ENCODE measurements at places on chromosomes 6 and 20.

DNA sequence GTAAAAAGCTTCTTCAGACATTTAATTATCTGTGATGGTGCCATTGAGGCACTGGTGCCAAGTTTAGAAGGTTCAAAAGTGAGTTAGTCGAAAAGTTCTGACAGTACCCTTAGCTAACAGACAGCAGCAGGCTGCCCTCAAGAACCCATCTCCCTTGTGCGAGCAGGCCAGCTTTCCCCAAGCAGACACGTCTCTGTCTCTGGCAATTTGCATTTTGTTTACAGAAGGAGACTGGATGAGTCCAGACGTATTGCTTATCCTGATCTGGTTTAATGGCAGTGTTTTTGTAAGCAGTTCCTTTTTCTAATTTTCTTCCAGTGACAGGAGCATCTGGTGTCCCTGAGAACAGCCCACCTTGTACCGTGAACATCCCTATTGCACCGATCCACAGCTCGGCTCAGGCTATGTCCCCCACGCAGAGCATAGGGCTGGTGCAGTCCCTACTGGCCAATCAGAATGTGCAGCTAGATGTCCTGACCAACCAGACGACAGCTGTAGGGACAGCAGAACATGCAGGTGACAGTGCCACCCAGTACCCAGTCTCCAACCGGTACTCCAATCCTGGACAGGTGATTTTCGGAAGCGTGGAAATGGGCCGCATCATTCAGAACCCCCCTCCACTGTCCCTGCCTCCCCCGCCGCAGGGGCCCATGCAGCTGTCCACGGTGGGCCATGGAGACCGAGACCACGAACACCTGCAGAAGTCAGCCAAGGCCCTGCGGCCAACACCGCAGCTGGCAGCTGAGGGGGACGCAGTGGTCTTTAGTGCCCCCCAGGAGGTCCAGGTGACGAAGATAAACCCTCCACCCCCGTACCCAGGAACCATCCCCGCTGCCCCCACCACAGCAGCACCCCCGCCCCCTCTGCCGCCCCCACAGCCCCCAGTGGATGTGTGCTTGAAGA lies 58.3 kb upstream of the TMEM181 start:
- DNase-seq, result no peak

GRCh38 chr6:12442455-12442854 lies 152.3 kb downstream of the EDN1 start:
- DNase-seq, result no peak

- DNase-seq, result no peak
These were observed 599.6 kb downstream of the PTPRT start for GRCh38 chr20:42589976-42590639.

DNA sequence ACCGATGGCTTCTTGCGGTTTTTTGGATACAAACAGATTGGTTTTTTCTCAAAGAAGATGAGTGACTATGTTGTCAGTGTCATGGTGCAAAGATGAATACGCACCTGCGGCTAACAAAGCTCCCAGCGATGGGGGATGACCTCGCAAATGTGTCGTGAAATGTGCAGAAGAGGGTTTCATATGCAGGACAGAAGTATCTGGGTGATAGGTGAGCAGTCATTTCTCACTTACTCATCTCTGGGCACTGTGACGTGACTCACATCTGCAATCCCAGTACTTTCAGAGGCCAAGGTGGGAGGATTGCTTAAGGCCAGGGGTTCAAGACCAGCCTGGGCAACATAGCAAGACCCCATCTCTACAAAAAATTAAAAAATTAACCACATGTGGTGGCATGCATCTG lies 216.3 kb downstream of the ERMARD start:
- DNase-seq, result peak; percentile 5

GRCh38 chr6:73418081-73418741 lies 23.6 kb downstream of the DDX43 start:
- DNase-seq, result no peak

DNA sequence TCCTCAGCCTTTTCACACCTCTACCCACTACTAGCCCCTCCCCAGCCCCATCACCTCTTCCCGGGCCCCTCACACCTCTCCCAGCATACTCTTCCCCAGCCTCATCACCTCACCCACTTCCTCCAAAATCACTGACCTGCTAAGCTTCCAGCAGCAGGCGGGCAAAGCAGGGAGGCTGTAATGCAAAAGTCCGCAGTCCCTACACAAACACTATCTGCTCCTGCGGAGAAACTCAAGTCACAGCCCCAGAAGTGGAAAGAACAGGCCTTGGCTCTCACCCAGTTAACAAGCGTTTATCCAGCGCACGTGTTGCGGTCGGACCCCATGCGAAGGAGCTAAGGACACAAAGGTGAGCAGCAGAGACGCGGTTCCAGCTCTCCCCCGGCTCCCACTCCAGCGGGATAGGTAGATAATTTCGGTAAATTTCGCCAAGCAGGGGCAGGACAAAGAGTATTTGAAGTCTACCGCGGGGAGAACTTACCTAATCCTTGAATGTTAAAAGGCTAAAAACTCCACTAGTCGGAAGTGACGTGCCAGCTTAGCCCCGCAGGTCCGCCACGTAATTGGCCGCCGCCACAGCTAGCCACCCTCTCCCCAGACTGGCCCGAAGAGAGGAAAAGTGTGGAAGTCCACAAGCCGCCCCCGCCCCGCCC lies 728 bp upstream of the TRIM39 start:
- no peak for DNase-seq

GRCh38 chr6:122068291-122068769 lies 331.1 kb upstream of the HSF2 start:
- no peak for DNase-seq

DNA sequence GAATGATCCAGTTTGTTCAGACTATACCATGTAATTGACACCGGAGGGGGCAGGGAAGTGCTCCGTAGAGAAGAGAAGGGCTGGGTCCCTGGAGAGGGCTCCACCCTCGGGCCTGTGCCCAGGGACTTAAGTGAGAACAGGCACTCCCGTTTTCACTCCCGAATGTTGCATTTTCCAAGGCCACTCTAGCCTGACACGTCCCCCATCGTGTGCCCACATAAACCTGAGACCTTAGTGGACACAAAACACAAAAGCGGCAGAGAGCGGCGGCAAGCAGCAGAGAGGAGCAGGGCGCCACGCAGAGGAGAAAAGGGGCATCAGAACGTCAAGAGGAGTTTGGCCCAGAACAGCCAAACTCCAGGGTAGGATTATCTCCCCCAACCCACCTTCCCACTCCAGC lies 1405.1 kb downstream of the GRIK2 start:
- no peak for DNase-seq

DNA sequence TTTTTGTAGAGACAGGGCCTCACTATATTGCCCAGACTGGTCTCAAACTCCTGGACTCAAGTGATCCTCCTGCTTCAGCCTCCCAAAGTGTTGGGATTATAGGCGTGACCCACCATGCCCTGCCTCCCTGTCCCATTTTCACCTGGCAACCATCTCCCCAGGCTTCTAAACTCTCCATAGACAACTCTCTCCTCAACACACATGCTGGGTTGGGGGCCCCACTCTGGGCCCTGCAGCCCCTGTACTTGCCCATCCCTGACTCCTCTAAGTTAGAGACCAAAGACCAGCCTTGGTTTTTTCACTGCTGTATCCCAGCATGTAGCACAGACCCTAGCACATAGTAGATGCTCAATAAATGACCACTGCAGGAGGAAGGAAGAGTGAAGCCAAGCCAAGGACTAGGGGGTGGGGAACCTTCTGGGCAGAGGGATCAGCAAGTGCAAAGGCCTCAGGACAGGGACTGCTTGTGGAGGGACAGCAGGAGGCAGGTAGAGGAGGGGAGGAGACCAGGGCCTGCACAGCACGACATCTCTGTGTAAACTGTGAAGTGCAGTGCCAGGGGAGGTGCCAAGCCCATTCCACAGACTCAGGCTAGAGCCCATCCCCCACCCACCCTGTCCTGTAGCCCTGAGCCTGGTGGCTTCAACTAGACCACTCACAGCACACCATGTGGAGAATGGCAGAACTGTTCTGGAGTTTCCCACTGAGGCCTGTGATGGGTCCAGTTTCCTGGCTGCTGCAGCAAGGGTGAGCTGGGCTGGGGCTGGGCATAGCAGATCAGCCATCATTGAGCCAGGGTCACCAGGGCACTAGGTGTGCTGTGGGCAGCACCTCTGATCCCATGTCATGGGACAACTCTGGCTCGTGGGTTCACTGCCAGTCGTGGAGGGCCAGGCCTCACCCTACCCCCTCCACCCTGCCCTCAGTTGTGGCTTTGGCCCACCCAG lies 3.4 kb upstream of the SRC start:
- DNase-seq, result no peak

DNA sequence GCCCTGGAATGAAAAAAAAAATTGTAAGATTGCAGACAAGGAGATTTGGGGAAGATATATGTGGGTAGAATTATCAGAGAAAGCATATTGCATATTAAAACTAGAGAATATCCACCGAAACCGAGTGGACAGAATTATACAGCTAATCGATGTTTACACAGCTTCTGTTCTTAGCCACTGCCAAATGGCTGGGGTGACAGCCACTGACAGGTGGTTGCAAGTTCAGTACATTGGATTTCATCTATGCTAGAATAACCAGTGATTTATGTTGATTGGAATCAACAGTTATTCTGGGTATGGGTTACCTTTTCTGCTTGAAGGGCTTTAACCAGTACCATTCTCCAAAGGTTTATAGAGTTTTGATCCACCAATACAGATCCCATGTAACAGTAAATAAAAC lies 48.4 kb upstream of the THEMIS start:
- DNase-seq, result no peak

- no peak for DNase-seq
These were observed 137.2 kb downstream of the NCOA3 start for GRCh38 chr20:47638851-47639250.

DNA sequence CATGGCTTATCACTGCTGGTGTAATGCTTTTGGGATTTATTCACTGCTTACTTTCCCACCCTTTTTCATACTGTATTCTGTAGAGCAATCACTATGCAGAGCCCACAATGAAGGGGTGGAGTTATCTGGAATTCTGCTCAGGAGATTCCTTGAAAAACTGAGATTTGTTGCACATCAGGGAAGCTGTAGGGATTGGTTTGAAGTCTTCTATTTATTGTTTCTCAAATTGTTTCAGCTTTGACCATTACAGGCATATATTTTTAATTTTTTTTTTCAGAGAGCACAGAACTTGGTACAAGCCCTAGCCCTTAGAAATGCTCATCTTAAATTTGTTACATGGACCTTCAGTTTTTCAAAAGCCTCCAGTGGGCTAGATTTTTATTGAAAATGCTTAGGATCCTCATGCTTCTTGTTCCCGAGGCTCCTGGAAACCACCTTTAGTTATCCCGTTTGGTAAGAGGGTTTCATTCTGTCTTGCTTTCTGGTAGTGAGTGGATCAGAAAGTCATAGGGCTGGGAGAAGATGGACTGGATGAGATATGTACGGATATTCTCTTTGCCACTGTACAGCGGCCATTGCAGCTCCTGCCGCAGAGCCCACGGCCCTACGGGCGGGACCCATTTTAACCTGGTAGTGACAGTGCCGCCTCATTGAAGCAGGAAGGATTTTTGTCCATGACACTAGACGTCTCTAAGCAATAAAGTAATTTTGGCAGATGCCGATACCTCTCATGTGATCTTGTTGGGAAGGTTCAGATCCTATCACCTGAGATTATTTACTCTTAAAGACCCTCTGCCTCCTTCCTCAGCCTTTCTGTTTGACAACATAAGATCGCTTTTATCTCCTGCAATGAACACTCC lies 45.3 kb upstream of the ZNF184 start:
- peak; percentile 52 for DNase-seq

DNA sequence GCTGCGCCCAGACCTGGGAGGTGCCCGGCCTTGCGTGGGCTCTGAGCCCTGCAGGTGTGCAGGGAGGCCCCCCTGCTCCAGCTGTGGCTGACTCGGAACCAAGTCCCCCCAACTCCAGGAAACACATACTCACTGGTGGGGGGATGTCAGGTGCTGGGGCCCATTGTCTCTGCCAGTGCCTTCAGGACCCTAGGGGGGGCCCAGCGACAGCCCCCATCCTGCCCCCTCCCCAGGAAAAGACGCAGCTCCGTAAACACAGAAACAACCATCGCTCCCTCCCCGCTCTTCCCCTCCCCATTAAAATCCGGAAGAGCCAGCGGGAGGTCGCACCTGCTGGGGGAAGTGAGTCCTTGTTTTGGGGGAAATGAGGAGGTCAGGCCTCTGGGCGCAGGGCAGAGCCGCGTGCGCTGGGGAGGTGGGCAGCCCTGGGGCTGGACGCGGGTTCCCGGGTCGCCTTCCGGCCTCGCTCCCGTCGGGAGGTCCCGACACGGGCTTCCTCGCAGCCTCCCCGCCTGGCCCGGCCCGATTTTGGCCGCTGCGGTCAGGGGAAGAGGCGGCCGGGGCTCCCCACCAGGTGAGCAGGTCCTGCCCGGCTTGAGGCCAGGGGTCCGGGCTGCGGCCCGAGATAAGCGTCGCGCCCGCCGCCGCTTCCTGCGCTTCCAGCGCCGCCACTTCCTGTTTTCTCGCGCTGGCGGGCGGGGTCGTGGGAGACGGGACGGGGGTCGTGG lies 6.2 kb downstream of the C20orf204 start:
- no peak for DNase-seq

DNA sequence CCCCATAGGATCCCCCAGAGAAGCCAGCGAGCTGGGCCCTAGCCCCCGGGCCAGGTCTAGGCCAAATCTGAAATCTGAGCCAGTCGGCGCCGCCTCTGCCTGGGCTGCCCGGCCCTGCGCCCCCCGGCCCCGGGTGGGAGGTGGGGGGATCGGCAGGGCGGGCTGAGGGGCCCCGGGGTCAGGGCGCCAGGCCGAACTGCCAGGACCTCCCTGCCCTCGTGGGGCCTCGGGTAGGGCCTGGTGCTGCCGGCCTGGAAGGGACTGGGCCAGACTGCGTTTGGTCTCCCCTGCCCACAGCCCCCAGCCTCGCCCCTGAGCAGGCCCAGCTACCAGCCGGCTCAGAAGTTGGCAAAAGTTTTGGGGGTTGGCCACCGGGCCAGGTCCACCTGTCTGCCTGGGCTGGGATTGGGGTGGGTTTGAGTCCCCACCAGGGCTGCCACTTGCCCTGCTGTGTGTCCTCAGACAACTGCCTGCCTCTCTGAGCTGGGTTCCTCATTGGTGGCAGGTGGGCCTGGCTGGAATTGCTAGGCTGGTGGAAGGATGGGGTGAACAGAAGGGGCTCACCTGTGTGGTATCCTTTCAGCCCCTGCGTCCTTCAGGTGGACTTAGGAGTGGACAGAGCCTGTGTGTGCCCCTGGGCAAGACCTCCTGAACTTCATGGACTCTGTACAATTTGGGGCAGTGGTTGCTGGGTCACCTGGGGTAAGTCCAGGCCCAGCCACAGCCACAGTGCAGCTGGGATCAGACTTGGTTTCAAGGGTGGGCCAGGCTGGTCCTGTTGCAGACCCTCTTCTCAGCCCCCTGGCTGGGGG lies 801 bp downstream of the SRC start:
- peak; percentile 83 for DNase-seq

GRCh38 chr20:37020636-37021035 lies 69.1 kb upstream of the SAMHD1 start:
- DNase-seq, result no peak

DNA sequence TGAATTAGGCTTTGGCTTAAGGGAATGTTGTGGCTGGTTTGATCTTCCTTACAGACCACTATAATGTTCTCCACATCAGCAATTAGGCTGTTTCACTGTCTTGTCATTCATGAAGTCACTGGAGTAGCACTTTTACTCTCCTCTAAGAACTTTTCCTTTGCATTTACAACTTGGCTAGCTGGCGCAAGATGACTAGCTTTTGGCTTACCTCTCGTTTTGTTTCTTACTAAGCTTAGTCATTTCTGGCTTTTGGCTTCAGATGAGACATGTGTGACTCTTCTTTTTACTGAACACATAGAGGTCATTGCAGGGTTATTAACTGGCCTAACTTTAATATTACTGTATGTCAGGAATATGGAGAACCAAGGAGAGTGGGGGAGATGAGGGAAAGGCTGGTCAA lies 143.2 kb downstream of the PTCHD4 start:
- no peak for DNase-seq

Measured in SK-N-SH (cell line).